ENCODE measurements at places on chromosomes 5 and 9. TPM values are rescaled to one million over a fixed set of nuclear protein-coding genes. Genes with fewer than 3 reads are reported as not detected.

LTC4S gene
- total RNA-seq: not detected

C9orf152 gene
- total RNA-seq: not detected

GLE1 gene
- 18.7 TPM for total RNA-seq

DNA sequence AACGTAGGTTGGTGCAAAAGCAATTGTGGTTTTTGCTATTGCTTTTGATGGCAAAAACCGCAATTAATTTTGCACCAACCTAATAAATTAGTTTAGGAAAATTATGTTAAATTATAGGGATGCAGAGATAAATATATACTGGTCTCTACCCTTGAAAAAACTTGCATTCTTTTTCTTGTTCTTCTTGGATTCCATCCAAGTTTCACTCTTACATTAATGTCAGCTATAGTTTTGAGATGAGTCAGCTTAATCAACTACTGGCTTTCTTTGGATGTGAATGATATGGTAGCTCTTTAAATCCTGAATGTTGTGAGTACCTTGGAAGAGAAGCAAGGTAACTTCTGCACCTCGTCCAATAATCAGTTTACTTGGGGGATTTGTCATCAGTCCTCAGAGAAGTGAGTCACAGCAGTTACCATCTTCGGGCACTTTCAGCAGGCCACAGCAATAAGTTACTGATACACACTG lies 549.0 kb upstream of the ZNF608 start:
- H3K27ac ChIP-seq: no peak overlapping the region
- peaks cover 9% of the 10 kb centered on the region for H3K4me1 ChIP-seq
- H3K4me3 ChIP-seq: no peak overlapping the region
- H3K36me3 ChIP-seq: no peaks in the 10 kb centered on the region
- H3K27me3 ChIP-seq: no peaks in the 10 kb centered on the region
- ATAC-seq: no peak

GRCh38 chr9:93595861-93596365 lies 19.5 kb downstream of the PHF2 start:
- H3K4me3 ChIP-seq: no peak overlapping the region
- H3K4me1 ChIP-seq: peaks cover 25% of the 10 kb centered on the region
- no peak for ATAC-seq
- no peaks in the 10 kb centered on the region for H3K36me3 ChIP-seq

GRCh38 chr9:136107953-136108647 lies 10.6 kb downstream of the TMEM250 start:
- H3K27me3 ChIP-seq: peaks cover 11% of the 10 kb centered on the region
- H3K27ac ChIP-seq: peak overlapping the region; percentile 86
- H3K4me1 ChIP-seq: peaks cover 34% of the 10 kb centered on the region
- H3K36me3 ChIP-seq: no peaks in the 10 kb centered on the region
- no peak for ATAC-seq
- H3K4me3 ChIP-seq: no peak overlapping the region

DNA sequence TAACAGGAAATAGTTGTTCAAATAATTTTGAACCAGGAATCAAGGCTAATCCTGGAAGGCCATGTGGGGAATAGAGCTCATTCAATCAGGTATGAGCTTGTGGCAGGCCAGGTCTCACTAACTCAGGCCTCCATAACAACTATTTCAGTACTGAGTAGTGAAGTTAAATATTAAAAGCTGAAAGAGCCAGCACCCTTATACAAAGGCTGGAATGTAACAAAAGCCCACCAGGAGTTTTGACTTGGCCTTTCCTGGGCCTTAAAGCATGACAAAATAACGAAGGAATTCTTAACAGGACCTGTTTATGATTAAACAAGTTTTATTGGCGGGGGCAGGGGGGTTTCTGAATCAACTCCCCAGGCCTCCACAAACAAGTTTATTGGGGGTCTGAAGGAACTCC lies 1146.7 kb downstream of the CDH9 start:
- no peak overlapping the region for H3K4me3 ChIP-seq
- ATAC-seq: no peak
- H3K36me3 ChIP-seq: no peaks in the 10 kb centered on the region
- H3K4me1 ChIP-seq: no peaks in the 10 kb centered on the region
- no peaks in the 10 kb centered on the region for H3K27me3 ChIP-seq

DNA sequence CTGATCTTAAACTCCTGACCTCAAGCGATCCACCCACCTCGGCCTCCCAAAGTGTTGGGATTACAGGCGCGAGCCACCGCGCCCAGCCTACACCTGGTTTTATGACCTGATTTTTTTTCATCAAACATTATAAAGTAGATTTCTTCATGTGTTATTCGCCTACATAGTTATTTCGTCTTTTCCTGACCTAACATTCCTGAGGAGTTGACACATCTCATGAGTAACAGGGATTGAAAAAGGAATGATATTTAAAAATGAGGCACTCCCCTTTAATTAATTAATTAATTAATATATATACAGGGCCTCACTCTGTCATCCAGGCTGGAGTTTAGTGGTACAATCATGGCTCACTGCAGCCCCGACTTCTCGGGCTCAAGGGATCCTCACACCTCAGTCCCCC lies 20.2 kb upstream of the MTMR12 start:
- no peaks in the 10 kb centered on the region for H3K27me3 ChIP-seq
- H3K27ac ChIP-seq: no peak overlapping the region
- no peaks in the 10 kb centered on the region for H3K4me1 ChIP-seq
- no peaks in the 10 kb centered on the region for H3K36me3 ChIP-seq

- peaks cover 20% of the 10 kb centered on the region for H3K4me1 ChIP-seq
- H3K27ac ChIP-seq: peak within 1 kb of the TSS; percentile 75
- peaks cover 39% of the 10 kb centered on the region for H3K27me3 ChIP-seq
- peak; percentile 82 for ATAC-seq
- H3K36me3 ChIP-seq: no peaks in the 10 kb centered on the region
- H3K4me3 ChIP-seq: peak within 1 kb of the TSS; percentile 61
Observed at GRCh38 chr5:115816226-115817081, at the start of gene CDO1. Gene CDO1 (minus strand): TSS chr5:115816659. CDS start chr5:115816397, 262 bp downstream.

GRCh38 chr9:4799775-4800174 lies 7.0 kb downstream of the RCL1 start:
- ATAC-seq: no peak
- no peak overlapping the region for H3K27ac ChIP-seq
- no peaks in the 10 kb centered on the region for H3K36me3 ChIP-seq
- peaks cover 27% of the 10 kb centered on the region for H3K4me1 ChIP-seq

GRCh38 chr9:94802793-94803192 lies 76.3 kb downstream of the AOPEP start:
- H3K4me3 ChIP-seq: no peak overlapping the region
- no peaks in the 10 kb centered on the region for H3K36me3 ChIP-seq
- no peaks in the 10 kb centered on the region for H3K27me3 ChIP-seq

DNA sequence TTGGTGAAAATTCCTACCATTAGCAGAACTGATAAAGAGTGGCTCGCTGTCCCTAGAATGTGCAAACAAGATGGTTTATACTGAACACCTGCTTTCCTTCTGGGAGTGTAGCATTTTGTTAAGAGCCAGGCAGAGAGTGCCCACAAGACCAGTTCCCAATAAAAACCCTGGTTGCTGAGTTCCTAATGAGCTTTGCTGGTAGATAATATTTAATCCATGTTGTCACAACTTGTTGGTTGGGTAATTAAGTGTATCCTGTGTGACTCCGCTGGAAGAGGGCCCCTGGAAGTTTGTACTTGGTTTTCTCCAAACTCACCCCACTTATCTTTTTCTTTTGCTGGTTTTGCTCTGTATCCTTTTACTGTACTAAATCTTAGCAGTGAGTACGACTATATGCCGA lies 39.5 kb upstream of the GOLGA1 start:
- no peaks in the 10 kb centered on the region for H3K36me3 ChIP-seq
- H3K27ac ChIP-seq: no peak overlapping the region
- no peak for ATAC-seq

DNA sequence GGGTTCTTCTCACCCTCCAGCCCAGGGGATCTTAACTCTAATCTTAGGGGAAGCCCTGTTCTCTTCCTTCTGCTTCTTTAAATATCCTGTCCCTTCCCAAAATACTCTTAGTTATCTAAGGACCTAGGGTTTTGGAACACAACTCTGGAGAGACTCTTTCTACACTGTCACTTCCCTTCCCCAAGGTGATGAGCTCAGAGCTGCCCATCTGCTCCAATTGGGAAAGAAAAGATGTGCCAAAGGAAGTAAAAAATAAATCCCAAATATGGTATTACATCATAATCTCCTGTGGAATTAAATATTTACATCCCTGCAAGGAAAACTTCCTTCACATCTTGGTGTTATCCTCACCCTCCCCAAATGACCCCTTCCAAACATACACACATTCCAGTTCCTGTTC lies 291.2 kb downstream of the EPB41L4A start:
- H3K27ac ChIP-seq: no peak overlapping the region
- H3K4me3 ChIP-seq: no peak overlapping the region
- no peaks in the 10 kb centered on the region for H3K36me3 ChIP-seq
- no peaks in the 10 kb centered on the region for H3K4me1 ChIP-seq

- no peaks in the 10 kb centered on the region for H3K27me3 ChIP-seq
- no peak overlapping the region for H3K4me3 ChIP-seq
- no peak for ATAC-seq
- no peak overlapping the region for H3K27ac ChIP-seq
- H3K4me1 ChIP-seq: peaks cover 17% of the 10 kb centered on the region
- H3K36me3 ChIP-seq: no peaks in the 10 kb centered on the region
Observed at GRCh38 chr9:110545705-110546104, 33.8 kb downstream of the SVEP1 start.

- H3K36me3 ChIP-seq: no peaks in the 10 kb centered on the region
- no peaks in the 10 kb centered on the region for H3K27me3 ChIP-seq
- no peak overlapping the region for H3K4me3 ChIP-seq
- H3K27ac ChIP-seq: peak overlapping the region; percentile 61
Observed at GRCh38 chr9:115672477-115673316, 480.9 kb upstream of the PAPPA start.

DNA sequence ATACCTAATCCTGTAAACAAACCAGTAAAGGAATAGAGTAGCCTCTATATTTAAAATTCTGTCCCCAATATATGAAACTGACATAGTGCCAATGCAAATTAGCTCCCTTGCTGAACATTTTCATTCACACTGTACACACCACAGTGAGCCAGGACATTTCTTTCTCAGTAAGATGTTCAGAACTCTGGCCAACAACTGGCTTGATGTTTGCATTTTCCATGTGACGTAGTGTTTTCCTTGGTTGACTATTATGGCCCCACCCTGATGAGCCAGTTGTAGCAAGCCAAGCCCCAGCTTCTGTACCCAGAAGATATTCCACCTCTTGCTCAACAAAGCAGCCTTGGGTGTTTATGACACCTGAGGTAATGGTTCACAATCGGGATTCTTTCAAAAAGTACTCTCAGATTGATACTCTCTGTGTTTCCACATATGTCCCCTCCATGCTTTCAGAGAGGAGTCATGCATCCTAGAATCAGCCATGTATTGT lies 17.7 kb upstream of the ANXA1 start:
- H3K4me1 ChIP-seq: peaks cover 12% of the 10 kb centered on the region
- H3K27me3 ChIP-seq: no peaks in the 10 kb centered on the region
- ATAC-seq: peak; percentile 56
- peak overlapping the region; percentile 25 for H3K27ac ChIP-seq
- H3K36me3 ChIP-seq: no peaks in the 10 kb centered on the region

DNA sequence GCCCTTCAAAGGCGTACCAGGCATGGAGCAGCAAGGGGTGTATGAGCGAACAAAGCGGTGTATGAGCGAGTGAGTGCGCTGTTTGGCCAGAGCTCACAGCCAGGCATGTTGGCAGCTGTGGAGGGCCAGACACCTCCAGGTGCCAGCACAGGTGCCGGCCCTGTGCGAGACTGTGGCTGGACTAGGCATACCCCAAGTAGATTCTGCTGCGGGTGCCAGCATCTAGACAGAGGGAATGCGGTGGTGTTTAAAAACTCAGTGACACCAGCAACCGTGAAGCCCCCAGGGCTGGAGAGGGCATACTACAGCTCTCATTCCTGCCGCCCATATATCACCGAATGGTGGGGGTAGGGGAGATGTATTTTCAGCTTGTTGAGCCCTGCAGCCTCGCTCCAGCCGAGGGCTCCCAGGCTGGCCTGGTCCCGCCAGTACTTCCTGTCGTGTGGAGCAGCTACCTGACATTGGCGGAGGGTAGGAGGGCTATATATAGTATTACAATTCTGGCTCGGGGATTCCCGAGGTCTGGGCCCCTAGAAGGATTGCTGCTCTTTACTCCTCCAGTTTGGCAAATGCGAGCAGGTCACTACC lies 1829.6 kb upstream of the NUDT12 start:
- no peaks in the 10 kb centered on the region for H3K27me3 ChIP-seq
- ATAC-seq: no peak
- no peaks in the 10 kb centered on the region for H3K36me3 ChIP-seq
- H3K27ac ChIP-seq: no peak overlapping the region

DNA sequence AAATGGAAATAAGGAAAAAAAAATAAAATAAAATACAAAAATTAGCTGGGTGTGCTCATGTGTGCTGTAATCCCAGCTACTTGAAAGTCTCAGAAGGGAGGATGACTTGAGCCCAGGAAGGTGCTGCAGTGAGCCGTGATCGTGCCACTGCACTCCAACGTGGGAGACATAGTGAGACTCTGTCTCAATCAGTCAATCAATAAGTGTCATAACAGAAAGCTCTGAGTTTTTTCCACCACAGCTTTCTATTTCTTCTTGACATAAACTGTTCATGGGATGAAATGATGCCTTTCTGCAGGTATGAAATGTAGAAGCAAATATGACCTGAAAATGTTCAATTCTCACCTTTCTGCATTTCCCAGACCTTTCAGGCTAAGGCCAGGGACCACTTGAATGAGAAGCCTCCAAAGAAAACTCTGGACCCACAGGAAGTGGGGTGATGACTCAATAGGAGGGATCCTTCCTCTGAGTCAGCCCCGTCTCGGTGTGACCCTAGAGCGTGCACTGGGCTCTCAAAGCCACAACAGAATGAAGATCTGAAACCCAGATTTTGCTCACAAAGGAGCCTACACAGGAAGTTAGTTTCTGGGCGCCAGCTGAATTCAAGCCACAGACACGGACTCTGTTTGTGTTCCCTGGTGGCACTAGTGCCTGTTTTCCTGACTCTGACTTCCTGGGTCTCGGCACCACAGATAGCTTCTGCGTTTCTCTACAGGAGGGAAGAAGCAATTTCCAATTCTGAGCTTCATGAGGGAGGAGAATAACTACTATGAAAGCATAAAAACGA lies 62.0 kb downstream of the ANKH start:
- no peaks in the 10 kb centered on the region for H3K27me3 ChIP-seq
- H3K4me1 ChIP-seq: no peaks in the 10 kb centered on the region
- peak overlapping the region; percentile 52 for H3K27ac ChIP-seq

DNA sequence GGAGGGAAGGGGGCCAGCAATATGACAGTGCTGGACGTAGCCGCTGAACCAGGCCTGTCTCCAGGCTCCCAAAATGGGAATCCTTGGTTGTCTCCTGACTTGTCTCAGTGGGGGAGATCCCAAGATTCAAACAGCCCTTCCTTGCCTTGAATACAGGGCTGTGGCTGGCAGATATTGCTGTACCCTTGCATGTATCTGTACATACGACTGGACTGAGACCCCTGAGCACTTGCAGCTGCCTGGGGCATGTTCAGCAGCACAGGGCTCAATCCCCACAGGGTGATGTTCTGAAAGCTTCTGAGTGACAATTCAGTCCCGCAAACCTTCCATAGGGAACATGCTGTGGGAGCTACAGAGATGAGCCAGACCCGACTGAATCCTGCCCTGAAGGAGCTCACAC lies 13.3 kb downstream of the OR13J1 start:
- H3K4me1 ChIP-seq: no peaks in the 10 kb centered on the region
- H3K27me3 ChIP-seq: no peaks in the 10 kb centered on the region
- no peak overlapping the region for H3K4me3 ChIP-seq
- no peak for ATAC-seq
- H3K36me3 ChIP-seq: no peaks in the 10 kb centered on the region
- no peak overlapping the region for H3K27ac ChIP-seq

GRCh38 chr9:21933865-21934264 lies 60.3 kb downstream of the CDKN2A start:
- H3K27me3 ChIP-seq: no peaks in the 10 kb centered on the region
- no peaks in the 10 kb centered on the region for H3K36me3 ChIP-seq

GRCh38 chr5:102722931-102723330 lies 32.2 kb upstream of the PAM start:
- H3K27ac ChIP-seq: no peak overlapping the region
- H3K36me3 ChIP-seq: no peaks in the 10 kb centered on the region
- H3K4me3 ChIP-seq: no peak overlapping the region
- H3K27me3 ChIP-seq: no peaks in the 10 kb centered on the region
- H3K4me1 ChIP-seq: no peaks in the 10 kb centered on the region
- ATAC-seq: no peak

Measured in gastroesophageal sphincter (tissue), 4 donors.